Motor neuron (in vitro differentiated cells): ENCODE measurements at places on chromosomes 2 and 18. TPM values are rescaled to one million over a fixed set of nuclear protein-coding genes. Genes with fewer than 3 reads are reported as not detected.
A peak's percentile ranks its signal among the peaks of the same experiment; 100 is the strongest.

Gene ANKRD29
- total RNA-seq = 2.0 TPM in 2 replicates

Gene HRH4
- 0.14 TPM in 1 of 2 replicates, not detected in the other for total RNA-seq

DNA sequence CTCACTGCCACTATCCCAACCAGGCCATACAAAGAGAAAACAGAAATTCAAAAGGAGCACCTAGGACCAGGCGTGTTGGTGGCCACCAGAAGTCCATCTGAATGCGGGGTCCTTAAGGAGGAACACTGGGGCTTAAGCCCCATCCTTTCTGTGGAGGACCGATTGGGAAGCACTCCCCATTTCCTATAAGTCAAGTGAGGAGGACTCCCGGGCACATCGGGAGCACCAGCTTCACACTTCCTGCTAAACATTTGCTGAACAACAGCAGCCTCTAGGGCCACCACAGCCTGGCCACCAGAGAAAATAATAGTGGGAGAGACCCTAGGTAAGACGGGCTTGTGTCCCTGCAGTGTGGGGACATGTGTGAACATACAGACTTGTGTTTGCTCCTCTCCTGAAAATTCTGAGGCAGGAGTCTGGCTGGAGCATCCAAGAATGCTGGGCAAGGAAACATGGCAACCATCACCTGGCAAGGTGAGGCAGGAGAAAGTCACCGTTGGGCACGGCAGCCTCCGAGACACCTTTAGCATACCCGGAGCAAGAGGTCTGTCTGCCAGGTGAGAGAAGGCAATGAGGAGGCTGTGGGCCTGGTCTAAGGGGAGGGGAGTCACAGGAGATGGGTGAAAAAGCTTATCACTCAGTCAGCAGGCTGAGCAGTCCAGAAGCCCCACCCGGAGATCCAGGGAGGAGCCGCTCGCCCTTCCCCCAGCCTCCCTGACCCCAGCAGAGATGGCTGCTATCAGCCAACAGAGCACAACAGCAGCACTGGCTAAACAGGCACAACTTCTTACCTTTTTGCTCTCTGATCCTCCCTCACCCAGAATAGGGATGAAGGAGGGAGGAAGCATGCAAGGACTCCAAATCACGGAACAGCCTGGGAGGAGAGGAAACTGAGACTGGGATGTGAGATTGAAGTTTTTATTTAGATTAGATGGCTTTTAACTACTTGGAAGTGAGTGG is 282.3 kb downstream of the EIPR1 start:
- peak; percentile 21 for ATAC-seq

DNA sequence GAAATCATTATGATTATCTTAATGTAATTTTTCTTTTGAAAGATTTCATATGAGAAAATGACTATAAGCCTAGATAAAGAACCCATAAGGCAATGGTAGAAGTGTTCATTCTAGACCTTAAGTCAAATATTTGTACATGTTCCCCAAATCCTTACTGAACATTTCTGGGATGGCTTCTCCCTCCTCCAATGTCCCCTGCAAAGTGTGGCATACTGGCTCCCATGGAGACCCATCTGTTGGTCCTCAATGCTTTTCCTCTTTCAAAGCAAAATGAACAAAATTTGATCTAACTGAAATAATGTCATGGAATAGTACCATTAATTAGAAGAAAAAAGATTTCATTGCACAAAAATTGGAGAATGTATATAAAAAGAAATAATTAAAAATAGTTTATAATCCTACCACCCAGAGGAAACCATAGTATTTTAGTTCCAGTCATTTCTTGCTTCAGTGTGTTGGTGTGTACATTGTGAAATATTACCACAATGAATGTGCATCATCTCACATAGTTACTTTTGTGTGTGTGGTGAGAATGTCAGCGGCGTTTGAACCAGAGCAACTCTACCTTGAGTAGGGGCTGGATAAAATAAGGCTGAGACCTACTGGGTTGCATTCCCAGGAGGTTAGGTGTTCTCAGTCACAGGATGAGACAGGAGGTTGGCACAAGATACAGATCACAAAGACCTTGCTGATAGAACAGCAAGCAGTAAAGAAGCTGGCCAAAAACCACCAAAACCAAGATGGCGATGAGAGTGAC is 181.3 kb downstream of the UXS1 start:
- ATAC-seq = no peak

GRCh38 chr2:46615986-46616485 is 136.7 kb downstream of the TMEM247 start:
- no peak for ATAC-seq

GRCh38 chr2:200357845-200358244 is 51.4 kb downstream of the SPATS2L start:
- ATAC-seq = no peak
